ENCODE measurements at places on chromosomes 5 and 9. TPM values are rescaled to one million over a fixed set of nuclear protein-coding genes. Genes with fewer than 3 reads are reported as not detected.

The C9orf50 gene
- 0.56 TPM for total RNA-seq

The PROB1 gene
- 1.3 TPM for total RNA-seq

GRCh38 chr5:98482321-98483300 is 290.9 kb upstream of the RGMB start:
- H3K4me3 ChIP-seq: no peak overlapping the region
- no peaks in the 10 kb centered on the region for H3K36me3 ChIP-seq
- DNase-seq: no peak
- H3K27me3 ChIP-seq: no peaks in the 10 kb centered on the region
- peaks cover 3% of the 10 kb centered on the region for H3K4me1 ChIP-seq

- H3K36me3 ChIP-seq: no peaks in the 10 kb centered on the region
- DNase-seq: peak; percentile 83
- peak overlapping the region; percentile 94 for H3K27ac ChIP-seq
- H3K4me3 ChIP-seq: peak overlapping the region; percentile 81
These were observed 40.0 kb upstream of the ARSB start for GRCh38 chr5:79025054-79025472.

The RORB gene
- total RNA-seq: 2.2 TPM

The PITX1 gene
- total RNA-seq: 0.76 TPM

The ANKRD55 gene
- not detected for total RNA-seq

The ABLIM3 gene
- total RNA-seq: 19.0 TPM

DNA sequence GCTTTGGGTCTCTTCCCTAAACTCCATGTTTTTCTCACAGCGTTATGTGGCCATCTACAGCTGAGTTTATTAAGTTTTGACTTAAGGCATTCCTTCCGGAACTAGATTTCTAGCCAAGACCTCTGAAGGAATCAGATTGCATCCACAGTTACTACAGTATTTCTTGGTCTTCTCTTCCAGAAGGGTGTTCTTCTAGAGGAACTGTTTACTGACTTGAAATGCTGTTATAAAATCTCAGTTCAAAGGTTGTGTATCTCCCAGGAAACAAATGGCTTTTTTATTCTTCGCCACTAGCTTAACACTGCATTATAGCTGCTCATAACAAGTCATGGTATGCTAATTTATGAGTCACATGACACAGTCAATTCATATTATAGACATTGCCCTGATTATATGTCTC is 55.3 kb upstream of the RAD23B start:
- H3K27me3 ChIP-seq: no peaks in the 10 kb centered on the region
- no peak for DNase-seq
- H3K36me3 ChIP-seq: no peaks in the 10 kb centered on the region
- H3K27ac ChIP-seq: no peak overlapping the region
- peaks cover 2% of the 10 kb centered on the region for H3K4me1 ChIP-seq
- H3K4me3 ChIP-seq: no peak overlapping the region

GRCh38 chr5:136155761-136156160 is 23.1 kb downstream of the SMAD5 start:
- no peak for DNase-seq
- no peaks in the 10 kb centered on the region for H3K4me1 ChIP-seq
- no peak overlapping the region for H3K4me3 ChIP-seq
- H3K27ac ChIP-seq: no peak overlapping the region
- H3K27me3 ChIP-seq: no peaks in the 10 kb centered on the region

DNA sequence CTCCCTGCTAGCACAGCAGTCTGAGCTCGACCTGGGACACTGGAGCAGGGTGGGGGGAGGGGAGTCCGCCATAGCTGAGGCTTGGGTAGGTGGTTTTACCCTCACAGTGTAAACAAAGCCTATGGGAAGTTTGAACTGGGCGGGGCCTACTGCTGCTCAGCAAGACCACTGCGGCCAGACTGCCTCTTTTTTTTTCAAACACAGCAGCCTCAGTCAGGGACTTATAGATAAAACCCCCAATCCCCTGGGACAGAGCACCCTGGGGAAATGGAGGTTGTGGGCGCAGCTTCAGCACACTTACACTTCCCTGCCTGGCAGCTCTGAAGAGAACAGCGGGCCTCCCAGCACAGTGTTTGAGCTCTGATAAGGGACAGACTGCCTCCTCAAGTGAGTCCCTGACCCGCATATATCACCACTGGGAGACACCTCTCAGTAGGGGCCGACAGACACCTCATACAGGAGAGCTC is 151.1 kb upstream of the APC start:
- H3K36me3 ChIP-seq: peaks cover 18% of the 10 kb centered on the region
- no peaks in the 10 kb centered on the region for H3K4me1 ChIP-seq
- no peak overlapping the region for H3K27ac ChIP-seq

- peaks cover 25% of the 10 kb centered on the region for H3K4me1 ChIP-seq
- peak overlapping the region; percentile 80 for H3K27ac ChIP-seq
- peaks cover 8% of the 10 kb centered on the region for H3K27me3 ChIP-seq
- peak; percentile 28 for DNase-seq
These were observed 161.3 kb upstream of the DAPK1 start for GRCh38 chr9:87336407-87336806.

GRCh38 chr9:20227166-20227874 is 395.0 kb downstream of the MLLT3 start:
- H3K4me3 ChIP-seq: no peak overlapping the region
- H3K27ac ChIP-seq: no peak overlapping the region
- H3K36me3 ChIP-seq: peaks cover 4% of the 10 kb centered on the region
- DNase-seq: no peak
- no peaks in the 10 kb centered on the region for H3K27me3 ChIP-seq
- no peaks in the 10 kb centered on the region for H3K4me1 ChIP-seq

The NUDT2 gene
- 7.2 TPM for total RNA-seq

GRCh38 chr5:43581398-43581797 is 21.6 kb upstream of the NNT start:
- no peaks in the 10 kb centered on the region for H3K36me3 ChIP-seq

DNA sequence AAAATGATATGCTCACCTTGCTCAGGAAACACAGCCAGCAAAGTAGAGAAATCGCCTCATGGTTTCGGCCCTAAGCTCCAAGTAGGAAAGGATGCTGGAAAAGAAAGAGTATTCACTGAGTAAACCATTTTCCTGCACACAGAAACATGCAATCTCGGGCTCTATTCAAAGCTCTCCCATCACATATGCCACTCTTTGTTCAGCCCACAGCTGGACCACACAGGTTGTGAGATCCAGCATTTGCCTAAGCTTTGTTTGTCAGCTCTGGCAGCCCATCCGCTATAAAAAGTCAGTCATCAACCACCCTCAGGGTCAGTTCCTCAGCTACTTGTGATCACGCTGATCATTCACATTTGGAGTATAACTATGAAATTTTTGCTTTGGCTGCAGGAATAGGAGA is 96.5 kb upstream of the SMARCA2 start:
- no peaks in the 10 kb centered on the region for H3K27me3 ChIP-seq
- H3K36me3 ChIP-seq: no peaks in the 10 kb centered on the region
- H3K4me3 ChIP-seq: no peak overlapping the region
- H3K27ac ChIP-seq: peak overlapping the region; percentile 59
- peaks cover 24% of the 10 kb centered on the region for H3K4me1 ChIP-seq

DNA sequence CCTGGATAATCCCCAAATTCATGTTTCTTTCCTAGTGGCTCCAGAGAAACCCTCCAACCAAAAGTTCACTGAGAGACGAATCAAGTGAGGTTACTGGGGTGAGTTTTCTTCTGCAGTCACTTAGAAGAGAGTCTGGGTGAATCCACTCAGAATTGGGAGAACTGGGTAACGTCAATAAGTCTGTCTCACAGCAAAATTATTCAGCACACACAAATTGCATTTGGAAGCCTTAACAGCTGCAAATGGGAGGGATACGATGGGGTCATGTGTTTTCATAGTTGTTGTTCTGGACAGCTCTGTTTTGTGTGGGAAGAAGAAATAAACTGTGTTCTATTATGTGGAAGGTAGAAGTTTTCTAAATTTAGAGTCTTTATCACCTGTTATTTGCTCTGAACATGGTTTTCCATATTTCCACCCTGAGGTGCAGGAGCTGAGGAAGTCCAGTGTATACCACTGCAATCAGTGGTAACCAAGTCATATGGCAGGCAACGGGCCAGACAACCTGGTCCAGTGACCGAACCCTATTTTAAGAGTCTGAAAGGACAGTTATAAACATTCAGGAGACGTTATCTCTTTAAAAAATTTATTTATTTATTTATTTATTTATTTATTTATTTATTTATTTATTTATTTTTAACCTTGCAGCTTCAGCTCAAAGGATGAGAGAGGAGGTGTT is 21.9 kb downstream of the MARCHF3 start:
- H3K27me3 ChIP-seq: no peaks in the 10 kb centered on the region
- peaks cover 9% of the 10 kb centered on the region for H3K4me1 ChIP-seq
- DNase-seq: no peak

GRCh38 chr5:1875843-1876659 is 6.7 kb downstream of the IRX4 start:
- peaks cover 6% of the 10 kb centered on the region for H3K4me1 ChIP-seq
- H3K27me3 ChIP-seq: peaks cover 30% of the 10 kb centered on the region
- peak overlapping the region; percentile 78 for H3K4me3 ChIP-seq
- no peak overlapping the region for H3K27ac ChIP-seq
- peak; percentile 57 for DNase-seq
- no peaks in the 10 kb centered on the region for H3K36me3 ChIP-seq

The RAI14 gene
- total RNA-seq: 259 TPM

DNA sequence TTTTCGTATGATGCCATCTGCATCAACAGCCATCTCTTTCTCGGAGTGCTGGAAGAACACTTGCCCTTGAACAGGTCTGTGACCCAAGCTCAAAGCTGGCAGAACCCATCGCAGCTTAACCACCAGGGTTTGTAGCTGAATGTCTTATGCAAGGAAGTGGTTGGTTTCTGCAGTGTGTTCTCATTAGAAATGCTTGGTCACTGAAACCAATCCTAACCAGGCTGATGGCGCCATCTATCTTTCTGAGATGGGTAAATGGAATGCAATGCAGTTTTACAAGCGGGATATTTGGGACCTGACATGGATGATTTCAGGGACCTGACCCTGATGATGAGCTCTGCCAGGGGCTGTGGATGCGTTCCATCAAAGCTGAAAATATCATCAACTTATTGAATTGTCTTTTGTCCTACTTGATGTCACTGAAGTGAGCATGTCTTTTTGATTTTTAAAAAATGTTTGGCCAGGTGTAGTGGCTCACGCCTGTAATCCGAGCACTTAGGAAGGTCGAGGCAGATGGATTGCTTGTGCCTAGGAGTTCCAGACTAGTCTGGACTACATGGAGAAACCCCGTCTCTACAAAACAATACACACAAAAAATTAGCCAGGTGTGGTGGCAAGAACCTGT is 28.7 kb downstream of the DMRT3 start:
- peak; percentile 38 for DNase-seq
- H3K27ac ChIP-seq: no peak overlapping the region
- H3K36me3 ChIP-seq: no peaks in the 10 kb centered on the region

The FGF18 gene
- 26.3 TPM for total RNA-seq

The SUSD3 gene
- not detected for total RNA-seq

GRCh38 chr5:76469656-76470290 is 66.7 kb downstream of the IQGAP2 start:
- no peak overlapping the region for H3K27ac ChIP-seq
- no peak for DNase-seq
- peaks cover 3% of the 10 kb centered on the region for H3K27me3 ChIP-seq
- H3K4me3 ChIP-seq: no peak overlapping the region
- H3K36me3 ChIP-seq: no peaks in the 10 kb centered on the region
